ENCODE measurements at places on chromosomes 13 and 19. TPM values are rescaled to one million over a fixed set of nuclear protein-coding genes. Genes with fewer than 3 reads are reported as not detected.

Gene TGFB1
- total RNA-seq: 15.0 TPM

Gene MAMSTR
- total RNA-seq: 4.2 TPM

Gene ZNF446
- total RNA-seq: 19.0 TPM

Gene ZNF560
- total RNA-seq: not detected

Gene PNMA8B
- 12.4 TPM for total RNA-seq

Gene TEX101
- total RNA-seq: 0.55 TPM

Gene LIM2
- 168 TPM for total RNA-seq

Gene UBL3
- total RNA-seq: 84.1 TPM

Gene ZNF527
- 25.1 TPM for total RNA-seq

Gene ZNF723
- total RNA-seq: not detected

Gene SIRT2
- 57.0 TPM for total RNA-seq

Gene ZNF729
- 0.16 TPM for total RNA-seq

Gene PSPN
- 2.4 TPM for total RNA-seq

Gene KRTDAP
- not detected for total RNA-seq

Gene POLRMT
- 33.2 TPM for total RNA-seq

Gene RXFP2
- total RNA-seq: not detected

Gene SHC2
- total RNA-seq: 22.5 TPM

Gene MED25
- total RNA-seq: 44.2 TPM

Gene PRKCG
- 0.16 TPM for total RNA-seq

Gene TNFRSF19
- 47.8 TPM for total RNA-seq

Gene SBSN
- 0.93 TPM for total RNA-seq

Gene DKKL1
- total RNA-seq: not detected

Gene NCR1
- total RNA-seq: not detected

Gene NDFIP2
- 27.8 TPM for total RNA-seq

Gene RNF113B
- total RNA-seq: not detected

Gene FGF22
- total RNA-seq: not detected

Gene PALM3
- 0.60 TPM for total RNA-seq

Gene DCT
- total RNA-seq: 318 TPM

Gene SYDE1
- total RNA-seq: 23.3 TPM

Gene PLVAP
- total RNA-seq: 34.9 TPM

Gene GRIK5
- 21.4 TPM for total RNA-seq

Gene CGB3
- not detected for total RNA-seq

Gene SIGLECL1
- not detected for total RNA-seq

Gene NKPD1
- 0.60 TPM for total RNA-seq

Gene RFPL4AL1
- total RNA-seq: not detected

Gene RAB3D
- 17.7 TPM for total RNA-seq

Gene CD79A
- 0.99 TPM for total RNA-seq

Gene CCDC169
- total RNA-seq: 17.2 TPM

Gene KLF16
- 8.4 TPM for total RNA-seq

Gene PRR22
- 0.38 TPM for total RNA-seq

Gene KLK4
- not detected for total RNA-seq

Gene TSHZ3
- 14.8 TPM for total RNA-seq

Gene ELSPBP1
- 1.5 TPM for total RNA-seq

Gene KLK14
- total RNA-seq: not detected

Gene CARS2
- 230 TPM for total RNA-seq

Gene CCDC9
- 20.5 TPM for total RNA-seq

Gene KISS1R
- total RNA-seq: not detected

Gene KCNK6
- total RNA-seq: 2.4 TPM

Gene CYP4F11
- not detected for total RNA-seq

Gene PTH2
- not detected for total RNA-seq
